ENCODE measurements at places on chromosomes 2 and 18. TPM values are rescaled to one million over a fixed set of nuclear protein-coding genes. Genes with fewer than 3 reads are reported as not detected.
A peak's percentile ranks its signal among the peaks of the same experiment; 100 is the strongest.

DNA sequence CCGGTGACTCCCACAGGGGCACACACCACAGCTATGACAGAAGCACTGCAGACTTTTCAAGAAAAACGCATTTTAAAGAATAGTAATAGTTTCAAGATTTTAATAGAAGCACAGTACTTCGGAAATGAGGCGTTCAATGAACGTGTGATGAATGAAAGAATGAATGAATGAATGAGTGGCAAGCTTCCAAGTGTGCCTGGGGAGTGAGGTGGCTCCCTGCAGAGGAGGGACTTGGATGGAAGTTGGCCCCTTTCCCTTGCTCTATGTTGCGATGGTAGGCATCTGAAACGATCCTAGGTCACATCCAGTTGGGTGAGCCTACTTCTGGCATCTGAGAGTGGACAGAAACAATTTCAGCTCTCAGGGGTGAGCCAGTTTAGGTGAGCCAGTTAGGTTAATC, 65.6 kb downstream of the NCKAP5 start:
- no peaks in the 10 kb centered on the region for H3K4me1 ChIP-seq
- no peak for DNase-seq
- no peaks in the 10 kb centered on the region for H3K27me3 ChIP-seq
- H3K36me3 ChIP-seq: no peaks in the 10 kb centered on the region

GRCh38 chr2:151902829-151903228, 74.6 kb upstream of the ARL5A start:
- H3K36me3 ChIP-seq: no peaks in the 10 kb centered on the region
- no peak overlapping the region for H3K27ac ChIP-seq
- H3K27me3 ChIP-seq: no peaks in the 10 kb centered on the region

GRCh38 chr2:98518101-98518500, 73.4 kb downstream of the INPP4A start:
- H3K36me3 ChIP-seq: no peaks in the 10 kb centered on the region
- H3K27me3 ChIP-seq: no peaks in the 10 kb centered on the region
- H3K4me1 ChIP-seq: no peaks in the 10 kb centered on the region

DNA sequence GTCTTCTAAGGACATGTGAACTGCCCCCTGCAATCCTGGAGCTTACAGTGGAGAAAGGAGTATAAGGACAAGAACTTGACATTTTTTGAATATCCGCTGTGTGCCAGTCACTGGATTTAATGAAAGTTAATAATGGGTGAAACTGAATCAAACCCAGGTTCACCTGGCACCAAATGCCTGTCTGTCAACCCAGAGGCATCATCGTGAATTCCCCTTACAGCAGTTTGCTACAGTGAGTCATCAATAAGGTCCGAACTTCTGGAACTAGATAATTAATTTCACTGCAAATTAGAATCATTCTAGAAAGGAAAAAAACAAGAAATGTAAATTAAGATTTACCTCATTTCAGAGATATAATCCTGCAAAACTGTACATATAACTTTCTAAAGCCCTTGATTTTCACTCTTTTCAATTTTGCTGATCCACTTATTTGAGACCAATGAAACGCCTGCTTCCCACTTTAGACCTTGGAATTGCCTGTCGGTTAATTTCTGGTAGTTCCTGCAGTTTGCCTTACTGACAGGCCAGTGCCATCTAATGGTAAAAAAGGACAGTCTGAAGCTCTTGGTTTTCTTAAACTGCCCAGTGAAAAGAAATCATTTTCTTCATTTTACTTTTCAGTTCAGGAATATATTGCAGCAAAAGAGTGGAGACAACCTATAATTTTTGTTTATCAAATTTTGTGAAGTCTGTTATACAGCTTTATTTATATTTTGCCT, 8.2 kb downstream of the DSG2 start:
- H3K4me3 ChIP-seq: no peak overlapping the region
- no peaks in the 10 kb centered on the region for H3K27me3 ChIP-seq
- DNase-seq: no peak
- H3K36me3 ChIP-seq: no peaks in the 10 kb centered on the region
- H3K27ac ChIP-seq: no peak overlapping the region

- H3K36me3 ChIP-seq: no peaks in the 10 kb centered on the region
- no peak overlapping the region for H3K4me3 ChIP-seq
- H3K4me1 ChIP-seq: no peaks in the 10 kb centered on the region
- H3K27ac ChIP-seq: no peak overlapping the region
- H3K27me3 ChIP-seq: no peaks in the 10 kb centered on the region
- DNase-seq: peak; percentile 68
Measured at GRCh38 chr2:234544659-234545611, 48.1 kb upstream of the ARL4C start.

DNA sequence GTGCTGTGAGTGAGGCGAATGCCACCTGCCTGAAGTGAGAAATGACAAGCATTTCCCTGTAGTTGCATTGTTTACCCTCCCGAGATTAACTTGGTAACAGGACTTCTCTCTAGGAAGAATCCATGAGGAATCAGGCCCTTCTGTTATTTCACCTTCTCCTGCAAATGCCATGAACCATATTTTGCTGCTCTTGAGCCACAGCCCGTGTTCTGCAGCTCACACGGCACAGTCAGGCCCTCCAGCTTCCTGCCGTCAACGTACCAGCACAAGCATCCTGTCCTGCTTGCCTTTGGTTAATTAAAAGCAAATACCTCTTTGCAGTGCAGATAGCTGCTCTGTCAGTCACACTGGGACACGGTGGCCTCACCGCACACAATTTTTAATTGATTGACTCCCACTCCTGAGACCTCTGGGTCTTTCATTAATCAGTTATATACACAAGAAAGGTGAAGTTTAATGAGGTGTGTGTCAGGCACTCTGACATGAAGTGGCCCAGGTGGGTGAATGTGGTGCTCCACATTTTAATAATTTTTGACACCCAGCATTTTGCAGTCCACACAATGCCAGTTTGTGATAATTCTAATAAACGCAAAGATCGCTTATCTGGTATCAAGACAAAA, 95.3 kb upstream of the ASB18 start:
- H3K27me3 ChIP-seq: no peaks in the 10 kb centered on the region
- H3K4me3 ChIP-seq: no peak overlapping the region
- no peaks in the 10 kb centered on the region for H3K4me1 ChIP-seq
- no peak overlapping the region for H3K27ac ChIP-seq
- no peaks in the 10 kb centered on the region for H3K36me3 ChIP-seq

GRCh38 chr2:18096836-18097405, 218.5 kb downstream of the KCNS3 start:
- H3K27ac ChIP-seq: no peak overlapping the region
- no peaks in the 10 kb centered on the region for H3K36me3 ChIP-seq
- H3K4me1 ChIP-seq: no peaks in the 10 kb centered on the region
- no peaks in the 10 kb centered on the region for H3K27me3 ChIP-seq
- no peak for DNase-seq

DNA sequence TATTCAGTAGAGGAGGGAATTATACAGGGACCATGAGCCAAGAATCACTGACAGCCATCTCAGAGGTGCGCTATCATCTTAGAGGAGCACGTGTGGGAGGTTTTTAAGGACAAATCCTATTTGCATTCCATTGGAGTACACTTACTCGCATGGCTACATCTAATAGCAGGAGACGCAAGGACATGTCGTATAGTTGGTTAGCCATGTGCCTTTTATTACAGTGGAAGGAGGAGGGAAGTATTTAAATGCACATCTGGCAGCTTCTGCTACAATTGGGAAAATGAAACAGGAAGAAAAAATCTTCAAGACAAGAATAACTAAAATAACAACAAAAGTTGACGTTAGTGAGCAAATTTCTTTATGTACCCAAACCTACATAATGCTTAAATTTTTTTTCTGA, 86.5 kb upstream of the UGP2 start:
- no peak for DNase-seq
- no peak overlapping the region for H3K27ac ChIP-seq

- no peaks in the 10 kb centered on the region for H3K27me3 ChIP-seq
- no peak overlapping the region for H3K4me3 ChIP-seq
- H3K27ac ChIP-seq: no peak overlapping the region
- H3K36me3 ChIP-seq: no peaks in the 10 kb centered on the region
Measured at GRCh38 chr2:174172802-174173355, 75.5 kb downstream of the OLA1 start.

- no peaks in the 10 kb centered on the region for H3K27me3 ChIP-seq
- no peaks in the 10 kb centered on the region for H3K36me3 ChIP-seq
- no peaks in the 10 kb centered on the region for H3K4me1 ChIP-seq
- H3K4me3 ChIP-seq: no peak overlapping the region
- peak; percentile 12 for DNase-seq
Measured at GRCh38 chr2:2586068-2586776, 255.1 kb upstream of the MYT1L start.

- no peak for DNase-seq
- no peaks in the 10 kb centered on the region for H3K36me3 ChIP-seq
- H3K27me3 ChIP-seq: no peaks in the 10 kb centered on the region
- no peak overlapping the region for H3K4me3 ChIP-seq
- H3K4me1 ChIP-seq: peaks cover 19% of the 10 kb centered on the region
Measured at GRCh38 chr2:172436889-172437288, 9.5 kb downstream of the ITGA6 start.

GRCh38 chr18:66752733-66753132, 148.8 kb upstream of the CDH19 start:
- no peaks in the 10 kb centered on the region for H3K4me1 ChIP-seq
- H3K27me3 ChIP-seq: no peaks in the 10 kb centered on the region
- DNase-seq: no peak
- H3K36me3 ChIP-seq: no peaks in the 10 kb centered on the region

DNA sequence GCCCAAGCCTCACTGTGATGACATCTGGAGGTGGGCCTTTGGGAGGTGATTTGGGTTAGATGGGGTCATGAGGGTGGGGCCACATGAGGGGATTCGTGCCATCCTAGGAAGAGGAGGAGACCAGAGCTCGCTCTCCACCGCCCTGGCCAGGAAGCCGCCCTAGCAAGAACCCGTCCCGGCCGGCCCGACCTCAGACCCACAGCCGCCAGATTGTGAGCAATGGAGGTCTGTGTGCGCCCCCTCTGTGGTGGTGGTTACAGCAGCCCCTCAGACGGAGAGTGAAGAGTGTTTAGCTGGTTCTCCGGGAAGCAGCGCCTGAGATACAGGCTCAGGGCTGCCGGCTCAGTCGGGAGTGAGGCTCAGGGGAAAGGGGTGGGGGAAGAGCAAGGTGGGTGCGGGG, 83.3 kb downstream of the RTP5 start:
- no peak overlapping the region for H3K27ac ChIP-seq
- H3K27me3 ChIP-seq: no peaks in the 10 kb centered on the region
- H3K4me3 ChIP-seq: no peak overlapping the region
- H3K4me1 ChIP-seq: peaks cover 3% of the 10 kb centered on the region
- DNase-seq: no peak

DNA sequence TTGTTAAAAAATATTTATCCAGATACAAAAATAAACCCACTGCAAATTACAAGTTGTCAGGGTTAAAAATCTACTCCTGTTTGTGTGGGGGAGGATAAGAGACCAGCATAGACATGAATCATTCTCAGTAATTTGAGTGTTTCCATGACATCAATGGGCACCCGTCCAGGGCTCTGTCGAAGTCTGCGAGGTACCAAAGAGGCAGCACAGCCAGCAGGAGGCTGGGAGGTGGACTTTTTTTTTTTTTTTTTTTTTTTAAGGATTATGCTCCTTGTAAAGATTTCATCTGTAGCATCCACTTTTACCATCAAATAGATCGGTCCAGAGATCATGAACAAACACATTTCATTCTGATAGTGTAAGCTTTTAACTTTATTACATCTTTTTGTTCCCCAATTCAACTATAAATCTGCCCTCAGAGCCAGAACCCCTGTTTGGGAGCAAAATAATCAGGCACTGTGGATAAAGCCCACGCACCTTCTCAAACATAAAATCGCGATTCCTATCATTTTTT, 182.0 kb downstream of the TCF4 start:
- no peak overlapping the region for H3K4me3 ChIP-seq
- DNase-seq: peak; percentile 47
- H3K27me3 ChIP-seq: no peaks in the 10 kb centered on the region
- no peak overlapping the region for H3K27ac ChIP-seq

SOCS6 gene
- 34.2 TPM for total RNA-seq

- no peaks in the 10 kb centered on the region for H3K36me3 ChIP-seq
- no peak overlapping the region for H3K4me3 ChIP-seq
- no peak for DNase-seq
Measured at GRCh38 chr2:29064346-29064715, 10.0 kb downstream of the PCARE start.

DNA sequence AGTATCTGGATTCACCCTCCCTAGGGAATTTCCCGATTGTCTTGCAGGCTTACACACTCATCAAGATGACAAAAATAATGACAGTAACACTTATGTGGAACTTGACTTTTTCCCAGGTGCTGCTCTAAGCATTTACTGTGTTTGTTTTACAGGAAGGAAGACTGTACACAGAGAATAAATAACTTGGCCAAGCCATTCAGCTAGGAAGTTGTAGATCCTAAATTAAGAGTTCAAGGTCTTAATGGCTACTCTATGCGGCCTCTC, 549 bp upstream of the DPP4 start:
- no peak for DNase-seq
- H3K4me3 ChIP-seq: peak overlapping the region; percentile 61
- no peak overlapping the region for H3K27ac ChIP-seq
- no peaks in the 10 kb centered on the region for H3K4me1 ChIP-seq

- no peaks in the 10 kb centered on the region for H3K4me1 ChIP-seq
- DNase-seq: no peak
- H3K27ac ChIP-seq: no peak overlapping the region
- no peak overlapping the region for H3K4me3 ChIP-seq
- no peaks in the 10 kb centered on the region for H3K27me3 ChIP-seq
Measured at GRCh38 chr2:237935740-237936452, 30.9 kb upstream of the UBE2F start.

EPG5 gene
- 17.3 TPM for total RNA-seq

DNA sequence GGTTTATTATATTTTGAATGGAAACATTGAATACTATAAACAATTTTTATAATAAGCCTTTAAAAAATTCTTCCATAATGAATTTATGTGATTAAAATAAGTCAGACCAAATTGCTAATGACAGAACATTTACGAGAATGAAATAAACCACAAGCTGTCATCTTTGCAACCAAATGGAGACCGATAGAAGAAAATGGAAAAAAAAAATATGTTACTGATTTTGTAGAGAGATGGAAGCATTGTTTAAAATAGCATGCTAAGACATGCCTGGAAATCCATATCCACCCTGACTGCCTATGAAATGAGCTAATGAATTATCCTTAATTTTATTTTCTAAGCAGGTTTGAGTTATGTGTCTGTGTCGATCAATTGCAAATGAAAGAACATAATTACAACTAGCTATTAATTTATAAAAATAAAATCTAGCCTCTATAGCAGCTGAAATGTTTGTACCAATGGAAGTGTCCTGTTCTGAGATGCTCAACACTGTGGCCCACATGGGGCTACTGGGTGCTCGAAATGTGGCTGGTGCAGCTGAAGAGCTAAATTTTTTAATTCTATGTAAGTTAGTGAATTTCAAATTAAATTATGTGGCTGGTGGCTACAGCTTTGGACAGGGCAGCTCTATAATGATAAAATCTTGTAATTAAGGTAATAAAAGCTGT, 832.8 kb downstream of the RNF144A start:
- H3K36me3 ChIP-seq: no peaks in the 10 kb centered on the region
- no peaks in the 10 kb centered on the region for H3K4me1 ChIP-seq
- no peak for DNase-seq
- no peaks in the 10 kb centered on the region for H3K27me3 ChIP-seq
- no peak overlapping the region for H3K27ac ChIP-seq

GRCh38 chr2:104703669-104704068, 150.2 kb upstream of the POU3F3 start:
- no peaks in the 10 kb centered on the region for H3K27me3 ChIP-seq
- no peaks in the 10 kb centered on the region for H3K36me3 ChIP-seq

- no peak overlapping the region for H3K27ac ChIP-seq
- no peak for DNase-seq
- H3K4me1 ChIP-seq: no peaks in the 10 kb centered on the region
- H3K36me3 ChIP-seq: no peaks in the 10 kb centered on the region
- H3K27me3 ChIP-seq: no peaks in the 10 kb centered on the region
Measured at GRCh38 chr2:240366901-240367300, 68.6 kb upstream of the GPC1 start.

- no peaks in the 10 kb centered on the region for H3K4me1 ChIP-seq
- no peak overlapping the region for H3K4me3 ChIP-seq
- no peaks in the 10 kb centered on the region for H3K27me3 ChIP-seq
- H3K27ac ChIP-seq: no peak overlapping the region
- no peak for DNase-seq
Measured at GRCh38 chr18:35888329-35888728, 84.2 kb upstream of the RMP24 start.
